ENCODE measurements at places on chromosomes 2 and 18. TPM values are rescaled to one million over a fixed set of nuclear protein-coding genes. Genes with fewer than 3 reads are reported as not detected.

ANKRD29 gene
- total RNA-seq: 4.1 TPM

AP1S3 gene
- total RNA-seq: 61.7 TPM

FN1 gene
- total RNA-seq: 3,432 TPM

MARCO gene
- not detected for total RNA-seq

POTEC gene
- not detected for total RNA-seq

CKAP2L gene
- total RNA-seq: 7.1 TPM

DTNA gene
- total RNA-seq: 1.8 TPM
